ENCODE measurements at places on chromosomes 5 and 9.

DNA sequence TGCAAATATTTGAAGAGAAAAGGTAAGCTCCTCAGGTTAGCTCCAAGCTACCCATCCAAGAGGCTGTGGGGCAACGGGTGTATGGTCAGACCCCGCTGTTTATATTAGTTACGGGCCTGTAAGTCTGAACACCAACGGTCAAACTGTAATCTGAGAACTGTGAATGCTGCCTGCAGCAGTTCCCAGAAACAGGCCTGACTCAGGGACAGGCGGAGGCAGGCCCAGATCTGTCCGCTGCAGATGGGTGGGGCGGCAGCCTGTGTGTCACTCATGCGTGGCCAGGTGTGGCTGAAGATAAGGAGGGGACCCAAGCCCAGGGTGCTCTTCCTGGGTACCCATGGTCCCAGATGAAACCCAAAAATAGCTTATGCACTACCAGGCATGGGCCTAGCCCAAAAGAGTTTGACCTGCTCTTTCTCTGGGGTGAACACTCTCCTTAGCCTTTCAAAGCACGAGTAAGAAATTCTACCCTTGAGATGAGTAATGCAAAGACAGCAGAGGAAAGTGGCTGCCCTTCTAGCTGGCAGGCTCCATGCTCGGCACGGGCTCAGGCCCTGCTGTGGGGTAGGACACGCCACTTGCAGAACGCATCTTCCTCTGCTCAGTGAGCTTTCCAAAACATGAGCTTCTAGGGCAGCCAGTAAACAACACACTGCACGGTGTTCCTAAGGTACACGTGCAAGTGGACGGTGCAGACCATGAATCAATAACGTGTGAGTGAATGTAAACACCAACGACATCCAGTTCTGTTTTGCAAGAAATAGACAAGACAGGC is 9.1 kb downstream of the UBAC1 start:
- no peak for DNase-seq

- no peak for DNase-seq
These were observed 430.6 kb upstream of the DAP start for GRCh38 chr5:11191673-11192072.

- no peak for DNase-seq
These were observed at the start of gene PTPDC1 for GRCh38 chr9:94084314-94084713. Gene PTPDC1 (plus strand): TSS chr9:94084464. CDS start chr9:94084531, 67 bp downstream.

- no peak for DNase-seq
These were observed 58.4 kb downstream of the PCSK1 start for GRCh38 chr5:96374653-96375052.

DNA sequence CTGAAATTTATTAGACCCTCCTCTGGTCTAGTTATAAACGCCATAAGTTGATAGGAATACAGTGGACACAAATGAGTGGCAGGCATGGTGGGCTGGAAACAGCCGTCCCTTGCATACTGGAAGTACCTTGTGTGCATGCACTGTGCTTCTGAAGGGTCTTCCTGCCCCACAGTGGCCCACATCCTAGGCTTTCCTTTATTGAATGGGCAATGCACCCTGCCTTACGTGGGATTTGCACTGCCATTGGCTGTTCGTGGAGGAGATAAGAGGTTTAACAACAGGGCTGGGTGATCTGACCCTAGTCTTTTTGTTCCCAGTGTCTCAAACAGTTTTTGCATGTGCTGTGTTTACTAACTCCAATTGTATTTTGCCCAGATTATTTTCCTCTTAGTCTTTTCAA is 480.8 kb downstream of the GADD45G start:
- DNase-seq, result no peak

GRCh38 chr9:14311171-14311949 is 2.6 kb downstream of the NFIB start:
- no peak for DNase-seq

GRCh38 chr5:39197556-39197955 is 21.8 kb downstream of the FYB1 start:
- DNase-seq, result peak; percentile 78

All from CD4-positive, alpha-beta T cell treated with Interleukin-6 at 100 ng/mL for 8 hours (primary cell).